Activated CD4-positive, alpha-beta T cell treated with anti-CD3 and anti-CD28 coated beads for 1 hour (primary cell): ENCODE measurements at places on chromosomes 1 and 21.

- no peak for DNase-seq
These were observed 57.3 kb downstream of the JAK1 start for GRCh38 chr1:64909031-64909430.

GRCh38 chr1:17570228-17570627 is 30.7 kb downstream of the ARHGEF10L start:
- DNase-seq, result no peak

GRCh38 chr1:206955476-206956451 is 9.5 kb upstream of the PIGR start:
- DNase-seq, result no peak

GRCh38 chr1:159204161-159205141 is at the start of gene ACKR1:
Gene ACKR1 (plus strand): TSS chr1:159204875. CDS start chr1:159204960, 85 bp downstream.
- no peak for DNase-seq

- no peak for DNase-seq
These were observed 66.9 kb upstream of the TINAGL1 start for GRCh38 chr1:31509124-31510072.
